Glomerular endothelial cell (primary cell): ENCODE measurements at places on chromosomes 3 and 15. TPM values are rescaled to one million over a fixed set of nuclear protein-coding genes. Genes with fewer than 3 reads are reported as not detected.

GRCh38 chr3:194540274-194540905 is 53.6 kb upstream of the ATP13A3 start:
- DNase-seq, result no peak

ACOX2 gene
- total RNA-seq, result 0.10 and 4.7 TPM in 2 replicates

DNA sequence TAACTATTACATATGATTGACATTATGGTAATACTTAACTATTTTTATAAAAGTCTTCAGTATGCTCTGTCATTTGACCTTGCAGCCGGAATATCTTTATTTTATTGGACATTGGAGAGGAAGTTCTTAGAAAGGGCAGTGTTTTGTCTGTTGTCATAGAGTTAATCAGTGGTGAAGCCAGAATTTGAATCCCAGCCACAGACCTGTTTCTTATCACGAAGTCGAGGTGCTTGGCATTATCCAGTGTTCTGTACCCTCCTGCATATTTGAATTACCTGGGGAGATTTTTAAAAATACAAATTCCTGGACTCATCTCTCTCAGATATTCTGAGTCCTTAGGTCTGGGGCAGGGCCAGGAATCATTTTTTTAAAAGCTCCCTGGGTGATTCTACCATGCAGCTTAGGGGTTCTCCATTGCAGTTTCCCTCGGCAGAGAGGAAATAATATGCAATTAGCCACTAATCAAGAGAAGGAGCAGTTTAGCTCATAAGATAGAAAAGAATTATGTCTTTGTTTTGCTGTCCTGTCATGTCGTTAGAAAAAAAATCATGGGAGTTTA is 195.6 kb upstream of the CFAP20DC start:
- DNase-seq, result no peak

ITGA11 gene
- 50.8 and 54.2 TPM in 2 replicates for total RNA-seq

C3orf70 gene
- 2.4 and 2.7 TPM in 2 replicates for total RNA-seq

DNA sequence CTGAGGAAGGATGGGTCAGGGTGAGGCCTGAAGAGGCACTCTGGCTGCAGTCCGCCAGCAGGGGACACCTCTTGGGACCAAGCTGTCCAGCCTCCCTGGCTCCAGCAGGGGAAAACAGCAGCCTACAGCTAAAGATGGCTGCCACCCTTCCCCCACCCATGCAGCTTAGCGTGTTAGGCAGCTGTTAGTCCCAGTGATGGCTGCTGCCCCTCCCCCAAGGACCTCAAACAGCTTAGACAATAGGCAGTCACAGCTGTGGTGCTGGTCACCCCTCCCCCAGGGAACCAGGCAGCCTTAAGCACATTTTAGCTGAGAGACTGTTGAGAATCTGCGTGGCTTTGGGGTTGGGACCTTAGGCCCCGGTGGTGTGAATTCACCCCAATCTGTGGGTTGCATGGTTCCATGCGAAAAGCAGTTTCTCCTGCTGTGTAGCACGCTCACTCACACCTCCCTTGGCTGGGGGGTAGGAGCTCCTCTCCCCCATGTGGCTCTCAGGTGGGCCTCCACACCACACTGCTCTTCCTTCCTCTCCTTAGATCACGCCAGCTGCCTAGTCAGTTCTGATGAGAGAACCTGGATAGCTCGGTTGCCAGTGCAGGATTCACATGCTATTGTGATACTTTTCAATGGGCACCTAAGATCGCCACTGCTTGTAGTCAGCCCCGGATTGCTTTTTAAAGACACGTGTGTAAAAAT is 140.5 kb upstream of the CADPS start:
- DNase-seq, result no peak

DNA sequence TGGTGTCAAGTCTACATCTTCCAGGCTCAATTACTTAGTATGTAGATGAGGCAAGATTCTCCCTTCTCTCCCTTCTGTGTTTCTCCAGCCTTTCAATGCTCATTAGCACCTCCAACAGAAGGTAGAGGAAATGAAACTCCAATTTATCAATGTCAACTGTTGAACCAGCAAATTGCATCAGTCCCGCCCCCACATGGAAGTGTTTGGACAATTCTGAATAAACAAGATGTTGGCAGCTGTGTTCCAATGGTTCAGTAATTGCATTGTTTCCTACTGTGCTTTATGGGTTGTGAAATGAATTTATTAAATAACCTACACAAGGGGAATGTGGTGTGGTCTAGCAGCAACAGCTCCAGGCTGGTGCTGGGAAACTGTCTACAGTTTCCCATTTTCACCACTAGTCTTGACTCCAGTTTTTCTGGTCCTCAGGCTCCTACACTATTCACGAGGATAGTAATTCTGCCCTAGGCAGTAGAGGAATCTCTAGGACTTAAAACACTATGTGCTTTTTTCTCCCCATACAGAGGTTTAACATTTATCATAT is 91.9 kb downstream of the MB21D2 start:
- no peak for DNase-seq

DNA sequence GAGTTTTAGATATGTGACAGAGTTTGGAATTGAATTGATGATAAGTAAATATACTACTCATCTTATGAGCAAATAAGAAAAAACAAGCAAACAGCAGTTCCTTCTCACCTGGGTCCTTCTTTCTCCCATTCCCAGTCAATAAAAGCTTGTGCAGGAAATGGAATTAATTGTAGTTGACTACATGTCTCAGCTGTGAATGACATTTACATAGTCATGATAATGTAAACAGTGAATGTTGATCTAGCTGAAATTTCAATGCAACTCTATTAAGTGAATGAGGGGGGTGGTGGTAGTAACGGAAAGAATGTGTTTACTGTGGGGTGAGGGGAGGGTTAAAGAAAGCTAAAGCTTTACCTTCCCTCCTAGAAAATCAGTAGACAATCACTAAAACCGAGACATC is 76.2 kb downstream of the NFKBIZ start:
- DNase-seq, result no peak

- no peak for DNase-seq
Measured at GRCh38 chr3:147407498-147408187, 1.3 kb upstream of the ZIC4 start.

- no peak for DNase-seq
Measured at GRCh38 chr3:73513260-73513659, 111.5 kb downstream of the PDZRN3 start.

GRCh38 chr3:57757642-57758297 is 1.7 kb downstream of the SLMAP start:
- no peak for DNase-seq

GOLGA8G gene
- total RNA-seq, result not detected in 2 replicates
